Regular cardiac myocyte (primary cell): ENCODE measurements at places on chromosomes 7 and 10. TPM values are rescaled to one million over a fixed set of nuclear protein-coding genes. Genes with fewer than 3 reads are reported as not detected.

Gene BMI1
- 44.3 and 74.7 TPM in 2 replicates for total RNA-seq

Gene UNC5B
- 9.3 and 11.7 TPM in 2 replicates for total RNA-seq

Gene CCDC71L
- 15.1 and 24.8 TPM in 2 replicates for total RNA-seq

Gene WNT16
- under 0.01 and 0.38 TPM in 2 replicates for total RNA-seq

Gene NME8
- total RNA-seq, result not detected in 2 replicates

Gene LIPM
- not detected in 2 replicates for total RNA-seq

Gene LRRC72
- total RNA-seq, result not detected in 2 replicates

Gene GCK
- total RNA-seq, result 0.38 and 0.85 TPM in 2 replicates

Gene AGAP3
- 42.8 and 45.9 TPM in 2 replicates for total RNA-seq

Gene FOXI2
- total RNA-seq, result not detected in 2 replicates

Gene GRID1
- not detected in 2 replicates for total RNA-seq

Gene BPGM
- total RNA-seq, result 36.6 and 45.8 TPM in 2 replicates

Gene EIF4EBP2
- 24.5 and 24.7 TPM in 2 replicates for total RNA-seq

Gene C10orf90
- under 0.01 and 0.38 TPM in 2 replicates for total RNA-seq

Gene ATG9B
- total RNA-seq, result under 0.01 and 2.0 TPM in 2 replicates

Gene DCLRE1A
- 5.6 and 6.7 TPM in 2 replicates for total RNA-seq

Gene CALHM3
- not detected in 2 replicates for total RNA-seq

Gene PRPS1L1
- total RNA-seq, result not detected in 2 replicates

Gene UNCX
- total RNA-seq, result not detected in 2 replicates

Gene RBP3
- total RNA-seq, result not detected in 2 replicates

Gene FRMD4A
- total RNA-seq, result 44.8 and 92.6 TPM in 2 replicates

Gene CYP51A1
- total RNA-seq, result 150 and 227 TPM in 2 replicates

Gene OR2A5
- not detected in 2 replicates for total RNA-seq

Gene MYL7
- not detected in 2 replicates for total RNA-seq

Gene THNSL1
- 4.2 and 5.0 TPM in 2 replicates for total RNA-seq

Gene GOLGA7B
- under 0.01 TPM in 1 of 2 replicates, not detected in the other for total RNA-seq

Gene CALML3
- not detected in 2 replicates for total RNA-seq

Gene IDE
- total RNA-seq, result 19.2 and 19.9 TPM in 2 replicates

Gene CLIP2
- 64.8 and 65.0 TPM in 2 replicates for total RNA-seq

Gene ZSCAN25
- 7.3 and 10.2 TPM in 2 replicates for total RNA-seq

Gene HOXA5
- total RNA-seq, result 0.77 and 0.85 TPM in 2 replicates

Gene LIPK
- total RNA-seq, result not detected in 2 replicates

Gene NRCAM
- 2.3 and 10.4 TPM in 2 replicates for total RNA-seq

Gene EPO
- total RNA-seq, result not detected in 2 replicates

Gene NUTM2E
- total RNA-seq, result under 0.01 TPM in 1 of 2 replicates, not detected in the other

Gene PLPP4
- total RNA-seq, result 15.0 and 20.0 TPM in 2 replicates

Gene TFR2
- total RNA-seq, result 0.77 and 2.3 TPM in 2 replicates

Gene UCMA
- not detected in 2 replicates for total RNA-seq

Gene PHYHIPL
- not detected in 2 replicates for total RNA-seq

Gene CALY
- total RNA-seq, result not detected in 2 replicates

Gene COL13A1
- total RNA-seq, result 27.6 and 44.3 TPM in 2 replicates

Gene CUBN
- total RNA-seq, result 0.56 and 0.77 TPM in 2 replicates

Gene MRPS17
- total RNA-seq, result 11.8 and 14.4 TPM in 2 replicates

Gene OPALIN
- total RNA-seq, result not detected in 2 replicates

Gene PARP12
- 17.6 and 17.8 TPM in 2 replicates for total RNA-seq

Gene VCL
- total RNA-seq, result 186 and 187 TPM in 2 replicates

Gene IKZF1
- not detected in 2 replicates for total RNA-seq

Gene TMEM196
- under 0.01 TPM in 1 of 2 replicates, not detected in the other for total RNA-seq

Gene TWIST1
- total RNA-seq, result 33.5 and 39.5 TPM in 2 replicates

Gene DRGX
- total RNA-seq, result not detected in 2 replicates

Gene LEP
- 8.2 TPM in 1 of 2 replicates, not detected in the other for total RNA-seq

Gene TYW1B
- total RNA-seq, result 1.9 and 8.5 TPM in 2 replicates

Gene INA
- 1.1 and 1.2 TPM in 2 replicates for total RNA-seq
